Stimulated activated CD4-positive, alpha-beta T cell treated with anti-CD3 and anti-CD28 coated beads, Interleukin-1b, Interleukin-23, amount 100 ng/mL, for 1 hour (primary cell): ENCODE measurements at places on chromosomes 7 and 10.
A peak's percentile ranks its signal among the peaks of the same experiment; 100 is the strongest.

- no peak for DNase-seq
Measured at GRCh38 chr7:78191475-78192079, 393.0 kb downstream of the PHTF2 start.

- DNase-seq = no peak
Measured at GRCh38 chr10:102801978-102802377, 35.2 kb downstream of the CYP17A1 start.

GRCh38 chr10:11210211-11210922 lies 192.7 kb downstream of the CELF2 start:
- no peak for DNase-seq

DNA sequence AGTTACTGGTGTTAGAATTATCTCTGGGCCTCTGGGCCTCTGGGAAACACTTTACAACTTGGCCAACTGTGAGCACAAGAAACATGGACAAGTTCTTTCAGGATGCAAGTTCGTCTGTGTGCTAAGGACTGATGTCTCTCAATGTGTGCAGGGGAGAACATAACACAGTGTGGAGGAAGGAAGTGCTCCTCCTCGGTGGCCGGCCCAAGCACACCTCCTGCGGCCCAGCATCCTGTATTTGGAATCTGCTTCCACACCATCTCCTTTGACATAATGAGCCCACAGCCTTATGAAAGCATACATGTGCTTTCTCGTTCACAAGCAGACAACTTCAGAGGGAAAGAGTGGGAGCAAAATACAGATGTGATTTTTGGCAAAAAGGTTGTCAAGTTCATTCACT lies 59.0 kb downstream of the MTPN start:
- no peak for DNase-seq

GRCh38 chr7:123367031-123367430 lies 167.3 kb upstream of the SLC13A1 start:
- DNase-seq = no peak

- no peak for DNase-seq
Measured at GRCh38 chr10:110433740-110434139, 64.0 kb upstream of the DUSP5 start.

DNA sequence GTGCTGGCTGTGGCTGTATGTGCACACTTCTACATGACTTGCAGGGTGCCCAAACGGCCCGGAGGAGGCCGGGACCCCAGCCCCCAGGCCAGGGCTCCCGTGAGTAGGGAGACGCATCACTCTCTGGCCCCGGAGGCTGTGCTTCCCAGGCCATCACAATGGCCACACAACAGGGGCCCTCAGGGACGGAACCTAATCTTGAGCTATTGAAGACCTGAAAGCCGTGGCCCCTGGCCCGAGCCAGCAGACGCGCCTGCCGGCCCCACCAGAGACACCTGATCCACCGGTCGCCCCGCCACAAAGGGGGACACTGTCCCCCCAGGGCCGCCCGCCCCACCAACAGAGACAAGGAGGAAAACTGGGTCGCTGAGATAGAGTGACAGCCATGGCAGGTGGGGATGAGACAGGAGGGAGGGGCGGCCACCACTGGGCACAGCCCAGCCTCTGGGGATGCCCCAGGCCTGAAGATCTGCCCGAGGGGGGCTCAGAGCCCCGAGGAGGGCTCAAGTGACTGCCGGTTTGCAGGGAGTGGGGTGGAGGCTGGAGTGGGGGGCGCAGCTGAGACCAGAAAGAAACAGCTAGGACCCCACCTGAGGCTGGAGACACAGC lies 10.2 kb upstream of the LFNG start:
- no peak for DNase-seq

DNA sequence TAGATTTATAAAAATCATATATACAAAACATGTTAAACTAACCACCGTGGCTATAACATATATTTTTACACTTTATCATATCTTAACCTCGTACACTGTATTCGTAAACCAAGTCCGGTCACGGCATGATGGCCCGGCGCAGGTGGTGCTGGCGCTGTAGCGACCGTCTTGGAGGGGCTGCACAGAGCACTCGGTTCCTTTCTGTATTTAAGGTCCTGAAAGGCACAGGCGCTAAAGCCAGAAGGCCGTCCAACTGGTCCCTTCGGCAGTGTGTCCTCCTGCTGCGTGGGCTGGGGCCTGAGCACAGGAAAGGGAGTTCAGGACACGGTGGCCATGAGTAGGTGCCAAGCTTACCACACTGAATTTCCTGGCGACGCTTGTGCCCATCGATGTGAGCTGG lies 33.8 kb downstream of the AMZ1 start:
- no peak for DNase-seq

DNA sequence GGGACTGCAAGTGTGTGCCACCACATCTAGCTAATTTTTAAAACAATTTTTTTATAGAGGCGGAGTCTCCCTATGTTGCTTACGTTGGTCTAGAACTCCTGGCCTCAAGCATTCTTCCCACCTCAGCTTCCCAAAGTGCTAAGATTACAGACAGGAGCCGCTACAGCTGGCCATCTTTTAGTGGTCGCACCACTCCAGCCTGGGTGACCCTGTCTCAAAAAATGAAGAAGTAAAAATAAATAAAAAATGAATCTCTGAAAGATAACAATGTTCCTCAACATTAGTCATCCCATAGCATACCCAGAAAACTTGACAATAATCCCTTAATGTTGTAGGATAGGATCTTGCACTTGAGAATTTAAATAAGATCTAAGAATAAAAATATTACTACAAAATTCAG lies 18.2 kb downstream of the WBP1L start:
- DNase-seq = no peak

DNA sequence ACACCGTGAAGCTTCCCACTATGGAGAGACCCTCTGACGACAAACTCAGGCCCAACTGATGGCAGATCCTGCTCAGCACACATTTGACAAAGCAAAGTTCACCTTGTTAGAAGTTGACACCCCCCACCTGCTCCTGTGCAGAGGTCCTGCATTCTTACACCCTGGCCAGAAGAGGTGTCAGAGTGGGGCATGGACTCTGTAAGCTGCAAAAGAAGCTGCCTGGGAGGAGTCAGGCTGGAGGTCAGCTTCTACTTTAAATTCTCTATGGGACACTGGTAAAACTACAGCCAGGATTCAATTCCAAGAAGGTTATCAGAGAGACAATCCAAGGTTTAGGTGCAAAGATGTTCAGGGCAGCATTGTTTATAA lies 20.0 kb upstream of the TNS3 start:
- DNase-seq = no peak

DNA sequence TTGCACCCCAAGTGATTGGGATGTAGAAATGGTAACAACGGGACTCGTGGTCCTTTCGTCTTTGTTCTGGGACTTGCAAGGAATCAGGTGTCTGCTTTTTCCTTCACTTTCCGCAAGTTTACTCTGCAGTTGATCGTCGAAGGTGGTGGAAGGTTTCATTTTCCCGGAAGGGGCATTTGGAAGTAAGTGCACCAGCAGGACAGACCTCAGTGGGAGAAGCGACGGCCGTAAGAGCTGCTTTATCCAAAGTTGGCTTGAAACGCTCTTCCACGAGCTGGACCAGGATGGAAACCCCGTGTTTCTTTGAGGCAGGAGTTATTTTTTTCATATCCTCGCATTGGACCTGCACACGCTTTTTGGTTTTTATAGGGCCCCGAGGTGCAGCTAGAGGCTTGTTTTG lies 1.2 kb downstream of the BRI3 start:
- no peak for DNase-seq

GRCh38 chr7:124059375-124059774 lies 26.5 kb upstream of the TMEM229A start:
- DNase-seq = no peak

DNA sequence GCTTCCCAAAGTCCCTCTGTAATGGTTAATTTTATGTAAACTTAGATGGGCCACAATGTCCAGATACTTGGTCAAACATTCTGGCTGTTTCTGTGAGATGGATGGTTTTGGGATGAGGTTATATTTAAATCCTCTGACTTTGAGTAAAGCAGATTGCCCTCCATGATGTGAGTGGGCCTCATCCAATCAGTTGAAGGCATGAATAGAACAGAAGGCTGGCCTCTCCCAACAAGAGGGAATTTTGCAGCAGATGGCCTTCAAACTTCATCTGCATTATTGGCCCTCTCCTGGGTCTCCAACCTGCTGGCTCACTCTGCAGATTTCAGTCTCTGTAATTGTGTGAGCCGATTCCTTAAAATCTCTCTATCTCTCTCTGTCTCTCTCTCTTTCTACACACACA lies 362.3 kb downstream of the GRID1 start:
- DNase-seq = no peak

DNA sequence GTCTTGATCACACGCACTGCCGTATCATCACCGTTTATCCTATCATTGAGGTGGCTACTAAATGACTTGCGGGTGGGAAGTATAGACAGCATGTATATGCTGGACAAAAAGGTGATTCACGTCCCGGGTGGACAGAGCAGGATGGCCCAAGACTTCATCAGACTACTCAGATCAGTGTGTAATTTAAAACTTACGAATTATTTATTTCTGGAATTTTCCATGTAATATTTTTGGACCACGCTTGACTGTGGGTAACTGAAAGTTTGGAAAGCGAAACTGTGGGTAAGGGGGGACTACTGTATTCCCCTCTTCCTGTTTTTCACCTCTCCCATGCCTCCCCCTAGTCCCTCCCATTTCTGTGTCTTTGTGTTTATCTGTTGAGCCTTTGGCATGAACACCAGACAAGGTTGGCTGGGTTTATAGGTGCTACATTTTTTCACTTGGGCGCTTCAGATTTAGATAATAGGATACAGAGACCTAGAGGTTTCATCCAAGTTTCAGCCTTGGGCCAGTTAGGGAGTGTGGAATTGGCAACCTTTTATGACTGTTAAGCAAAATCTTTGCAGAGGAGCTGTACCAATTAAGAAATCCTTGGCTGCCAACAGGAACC lies 55.8 kb downstream of the RBM20 start:
- no peak for DNase-seq

DNA sequence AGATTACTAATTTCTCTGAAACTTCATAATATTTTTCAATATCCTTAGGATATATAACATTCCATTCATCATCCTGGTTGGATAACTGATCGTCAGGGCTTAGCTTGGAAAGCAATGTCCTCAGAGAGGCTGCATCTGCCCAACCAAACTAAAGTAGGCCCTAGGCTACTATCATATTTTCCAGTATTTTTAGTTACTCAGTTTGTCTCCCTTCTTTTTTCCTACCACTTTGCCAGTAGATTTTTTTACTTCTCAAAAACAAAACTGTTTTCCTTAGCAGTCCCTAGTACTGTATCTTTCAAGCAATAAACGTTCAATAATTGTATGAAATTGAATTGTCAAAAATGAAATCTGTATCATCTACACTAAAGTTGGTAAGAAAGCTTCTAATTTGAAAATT lies 452.0 kb downstream of the TFEC start:
- DNase-seq = no peak

GRCh38 chr10:59829024-59829423 lies 75.8 kb upstream of the MRLN start:
- DNase-seq = no peak

- DNase-seq = no peak
Measured at GRCh38 chr10:48533951-48534720, 70.7 kb downstream of the ARHGAP22 start.

DNA sequence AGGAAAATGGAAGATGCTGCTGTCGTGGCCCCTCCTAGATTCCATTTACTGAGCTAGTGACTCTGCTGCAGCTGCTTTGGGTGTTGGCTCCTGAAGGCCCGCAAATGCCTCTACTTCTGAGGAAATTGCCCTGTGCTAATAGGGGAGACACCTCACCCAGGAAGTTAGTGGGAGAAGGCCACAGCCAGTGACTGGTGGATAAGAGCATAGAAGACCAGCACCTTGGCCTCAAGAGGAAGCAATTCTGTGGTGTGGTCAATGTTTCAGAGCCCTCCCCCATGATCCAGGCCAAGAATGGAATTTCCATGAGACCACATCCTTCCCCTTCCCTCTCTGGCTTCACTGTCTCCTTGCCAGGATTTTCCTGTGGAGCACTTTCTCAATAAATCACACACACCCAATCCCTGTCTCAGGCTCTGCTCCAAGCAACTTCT lies 25.0 kb upstream of the FZD1 start:
- no peak for DNase-seq

DNA sequence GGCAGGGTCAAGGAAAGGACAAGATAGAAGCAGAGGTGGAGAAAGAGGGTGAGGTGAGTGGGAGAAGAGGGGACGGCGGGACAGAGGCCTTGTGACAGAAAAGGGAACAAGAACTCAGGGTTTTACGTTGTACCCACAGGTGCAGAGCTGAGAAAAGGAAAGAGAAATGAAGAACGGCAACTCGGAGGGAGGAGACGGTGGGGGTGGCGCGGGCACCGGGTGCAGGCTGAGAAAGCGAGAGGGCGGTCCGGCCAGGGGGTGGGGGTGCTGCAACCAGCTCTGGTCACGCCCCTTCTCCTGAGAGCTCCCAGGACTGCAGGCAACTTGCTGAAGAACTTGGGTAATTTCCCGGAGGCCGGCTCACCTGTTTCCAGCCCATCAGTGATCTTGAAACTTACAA lies 65.3 kb downstream of the CARD11 start:
- peak; percentile 32 for DNase-seq

DNA sequence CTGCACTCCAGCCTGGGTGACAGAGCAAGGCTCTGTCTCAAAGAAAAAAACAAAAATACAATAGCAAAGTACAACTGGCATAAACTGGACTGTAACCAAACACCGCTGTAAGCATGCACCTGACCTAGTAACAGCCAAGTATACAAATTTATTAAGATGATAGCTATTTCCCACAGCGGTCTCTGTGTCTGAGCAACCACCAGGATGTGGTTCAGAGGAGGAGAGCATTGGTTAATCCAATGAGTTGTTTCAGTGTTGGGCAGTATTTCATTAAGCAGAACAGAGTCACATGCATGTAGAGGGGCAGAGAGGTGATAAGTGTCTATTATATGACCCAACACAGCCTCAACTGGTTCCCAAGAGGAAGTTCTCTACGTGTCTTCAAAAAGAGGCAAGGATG lies 4.0 kb downstream of the SLC16A12 start:
- DNase-seq = no peak

DNA sequence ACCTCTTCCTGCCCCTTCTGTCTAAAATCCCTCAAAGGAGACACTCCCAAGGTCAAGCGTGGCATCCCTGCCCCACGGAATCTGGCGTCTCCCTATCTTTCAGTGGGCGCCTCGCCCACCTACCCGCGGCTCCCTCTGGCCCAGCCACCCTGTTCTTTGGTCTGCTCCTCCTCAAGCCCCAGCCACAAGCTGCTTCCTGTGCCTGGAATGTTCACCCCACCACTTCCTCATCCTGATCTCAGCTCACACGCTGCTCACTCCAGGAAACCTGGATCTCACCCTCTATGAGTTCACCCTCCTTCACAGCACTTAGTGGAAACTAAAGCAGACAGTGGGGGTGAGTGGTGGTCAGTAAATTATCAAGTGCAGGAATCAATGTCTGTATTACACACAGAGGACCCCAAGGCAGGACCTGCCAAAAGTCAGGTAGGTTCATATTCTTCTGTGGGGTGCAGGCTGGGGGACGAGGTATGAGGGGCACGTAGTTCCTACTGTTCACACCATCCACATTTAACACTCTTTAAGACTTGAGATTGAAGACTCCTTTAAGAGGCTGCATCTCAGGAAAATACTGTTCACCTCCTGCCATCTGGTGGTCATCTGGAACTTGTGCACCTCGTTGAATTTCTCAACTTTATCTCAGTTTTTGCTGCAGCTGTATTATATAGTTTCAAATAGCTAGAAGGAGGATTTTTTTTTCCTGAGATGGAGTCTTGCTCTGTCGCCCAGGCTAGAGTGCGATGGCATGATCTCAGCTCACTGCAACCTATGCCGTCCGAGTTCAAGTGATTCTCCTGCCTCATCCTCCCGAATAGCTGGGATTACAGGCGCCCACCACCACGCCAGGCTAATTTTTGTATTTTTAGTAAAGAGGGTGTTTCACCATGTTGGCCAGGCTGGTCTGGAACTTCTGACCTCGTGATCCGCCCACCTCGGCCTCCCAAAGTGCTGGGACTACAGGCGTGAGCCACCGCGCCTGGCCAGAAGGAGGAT lies 166.6 kb downstream of the ARHGAP21 start:
- no peak for DNase-seq
